ENCODE measurements at places on chromosomes 2 and 18.

- DNase-seq: no peak
Observed at GRCh38 chr2:202769201-202769600, 102.4 kb downstream of the ICA1L start.

DNA sequence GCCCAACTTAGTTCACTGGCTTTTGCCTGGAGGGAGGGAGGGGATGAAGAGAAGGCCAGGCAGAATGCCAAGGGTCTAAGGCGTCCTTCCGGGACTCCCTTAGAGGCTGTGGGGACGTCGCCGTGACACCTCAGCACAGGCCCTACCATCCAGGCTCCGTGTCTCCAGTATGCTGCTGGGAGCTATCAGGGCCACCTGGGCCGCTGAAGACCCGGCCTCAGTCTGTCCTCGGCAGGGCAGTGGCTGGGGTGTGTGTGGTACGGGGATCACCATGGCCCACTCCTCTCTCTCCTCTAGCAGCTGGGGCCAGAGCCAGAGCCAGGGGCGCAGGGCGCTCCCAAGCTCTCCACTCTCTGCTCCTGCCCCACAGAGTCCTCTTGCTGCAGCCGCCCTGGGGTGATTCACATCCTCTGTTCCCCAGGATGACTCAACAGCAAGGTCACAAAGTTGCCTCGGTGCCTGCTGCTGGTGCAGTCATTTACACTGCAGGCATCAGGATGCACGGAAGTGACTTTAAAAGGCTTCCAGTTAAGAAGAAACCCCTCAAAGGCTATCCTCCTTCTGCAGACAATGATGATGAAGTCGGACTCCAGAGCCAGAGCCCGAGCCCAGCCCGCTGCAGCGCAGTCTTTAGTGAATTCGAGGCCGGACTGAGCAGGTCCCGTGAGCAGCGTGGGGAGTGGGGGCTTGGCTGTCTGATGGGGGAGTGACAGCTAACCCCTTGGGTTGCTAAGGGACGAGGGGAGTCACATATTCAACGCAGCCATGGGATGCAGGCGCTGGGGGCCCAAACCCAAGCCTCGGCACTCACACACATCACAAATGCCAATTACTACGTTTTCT, 31.9 kb downstream of the SNORC start:
- DNase-seq: no peak

- DNase-seq: no peak
Observed at GRCh38 chr2:6109831-6110230, 417.6 kb downstream of the SOX11 start.

GRCh38 chr18:56173542-56174220, 464.7 kb downstream of the TXNL1 start:
- no peak for DNase-seq

Data from brain (organoid and tissue), 16 donors.